Mucosa of gallbladder (tissue), 1 donor: ENCODE measurements at places on chromosomes 11 and 22.

- no peak for DNase-seq
These were observed 328.8 kb downstream of the MIAT start for GRCh38 chr22:26985931-26986782.

- no peak for DNase-seq
These were observed 14.1 kb downstream of the VWCE start for GRCh38 chr11:61280883-61281580.

GRCh38 chr22:49779211-49779610 lies 48.5 kb downstream of the BRD1 start:
- DNase-seq: no peak

DNA sequence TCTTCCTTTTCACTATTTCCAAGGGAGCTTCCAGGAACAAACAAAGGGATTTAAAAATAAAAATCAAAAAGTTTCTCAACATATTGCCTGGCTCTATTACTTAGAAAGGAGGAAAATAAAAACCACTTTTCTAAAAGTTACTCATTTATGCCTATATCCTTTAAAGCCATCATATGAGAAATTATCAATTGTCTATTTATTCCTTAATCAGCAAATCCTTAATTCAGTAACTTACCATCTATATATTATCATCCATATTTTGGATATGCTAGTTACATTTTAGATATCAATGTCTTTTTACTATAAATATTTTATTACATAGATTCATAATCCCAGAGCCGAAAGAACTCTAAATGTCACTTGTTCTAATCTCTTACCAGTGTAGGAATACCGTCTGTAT lies 481.5 kb upstream of the ANO5 start:
- DNase-seq: no peak

GRCh38 chr11:134479206-134480135 lies 67.4 kb upstream of the B3GAT1 start:
- no peak for DNase-seq

- DNase-seq: no peak
These were observed 1.5 kb downstream of the EMID1 start for GRCh38 chr22:29207243-29207550.

- DNase-seq: no peak
These were observed 75.0 kb upstream of the FGF3 start for GRCh38 chr11:69894181-69894611.

- no peak for DNase-seq
These were observed 13.8 kb downstream of the EHF start for GRCh38 chr11:34634694-34635062.

- no peak for DNase-seq
These were observed 874 bp upstream of the PLAAT4 start for GRCh38 chr11:63535734-63536133.

DNA sequence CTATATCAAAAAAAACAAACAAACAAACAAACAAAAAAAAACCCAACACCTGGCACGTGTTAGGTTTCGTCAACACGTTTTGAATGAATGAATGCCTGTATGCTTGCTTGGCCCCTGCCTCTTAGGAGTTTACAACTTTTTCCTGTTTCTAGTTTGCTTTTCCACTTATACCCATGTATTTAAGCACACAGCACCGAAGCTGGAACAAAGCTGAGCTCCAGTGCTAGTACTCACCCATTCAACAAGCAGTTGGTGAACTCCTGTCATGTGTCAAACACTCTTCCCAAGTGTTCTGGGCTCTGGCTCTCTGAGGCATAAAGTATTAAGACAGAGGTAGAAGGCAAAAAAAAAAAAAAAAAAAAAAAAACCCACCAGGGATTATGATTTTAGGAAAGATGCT lies 599.3 kb downstream of the BUD13 start:
- no peak for DNase-seq

GRCh38 chr11:105148241-105148640 lies 8.7 kb upstream of the CARD18 start:
- no peak for DNase-seq

GRCh38 chr22:23533328-23533762 lies 46.7 kb downstream of the IGLL1 start:
- no peak for DNase-seq

GRCh38 chr11:82843057-82843795 lies 57.0 kb downstream of the PRCP start:
- no peak for DNase-seq

DNA sequence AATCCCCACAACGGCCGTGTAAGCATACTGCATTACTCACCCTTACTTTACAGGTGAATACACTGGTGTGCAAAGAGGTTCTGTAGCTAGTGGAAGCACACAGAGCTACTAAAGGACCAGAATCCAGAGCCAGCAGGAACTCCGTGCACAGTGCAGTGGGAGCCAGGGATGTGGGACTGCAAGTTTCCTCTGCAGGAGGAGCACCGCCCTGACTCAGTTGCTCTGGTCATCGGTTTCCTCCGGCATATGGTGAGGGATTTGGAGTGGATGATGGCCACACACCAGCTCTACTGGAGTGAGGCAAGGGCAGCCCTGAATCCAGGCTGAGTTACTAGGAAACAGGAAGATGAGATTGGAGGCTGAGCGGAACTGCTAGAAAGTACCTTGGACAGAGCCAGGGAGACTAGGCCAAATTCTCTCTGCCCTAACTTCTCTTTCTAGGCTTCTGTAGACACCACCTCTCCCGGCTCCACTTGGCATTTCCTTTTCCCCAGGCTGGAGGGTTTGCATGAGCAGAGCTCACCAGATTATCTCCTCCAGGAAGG lies 18.2 kb upstream of the C22orf42 start:
- DNase-seq: no peak

GRCh38 chr11:108483163-108483562 lies 15.0 kb downstream of the POGLUT3 start:
- no peak for DNase-seq

DNA sequence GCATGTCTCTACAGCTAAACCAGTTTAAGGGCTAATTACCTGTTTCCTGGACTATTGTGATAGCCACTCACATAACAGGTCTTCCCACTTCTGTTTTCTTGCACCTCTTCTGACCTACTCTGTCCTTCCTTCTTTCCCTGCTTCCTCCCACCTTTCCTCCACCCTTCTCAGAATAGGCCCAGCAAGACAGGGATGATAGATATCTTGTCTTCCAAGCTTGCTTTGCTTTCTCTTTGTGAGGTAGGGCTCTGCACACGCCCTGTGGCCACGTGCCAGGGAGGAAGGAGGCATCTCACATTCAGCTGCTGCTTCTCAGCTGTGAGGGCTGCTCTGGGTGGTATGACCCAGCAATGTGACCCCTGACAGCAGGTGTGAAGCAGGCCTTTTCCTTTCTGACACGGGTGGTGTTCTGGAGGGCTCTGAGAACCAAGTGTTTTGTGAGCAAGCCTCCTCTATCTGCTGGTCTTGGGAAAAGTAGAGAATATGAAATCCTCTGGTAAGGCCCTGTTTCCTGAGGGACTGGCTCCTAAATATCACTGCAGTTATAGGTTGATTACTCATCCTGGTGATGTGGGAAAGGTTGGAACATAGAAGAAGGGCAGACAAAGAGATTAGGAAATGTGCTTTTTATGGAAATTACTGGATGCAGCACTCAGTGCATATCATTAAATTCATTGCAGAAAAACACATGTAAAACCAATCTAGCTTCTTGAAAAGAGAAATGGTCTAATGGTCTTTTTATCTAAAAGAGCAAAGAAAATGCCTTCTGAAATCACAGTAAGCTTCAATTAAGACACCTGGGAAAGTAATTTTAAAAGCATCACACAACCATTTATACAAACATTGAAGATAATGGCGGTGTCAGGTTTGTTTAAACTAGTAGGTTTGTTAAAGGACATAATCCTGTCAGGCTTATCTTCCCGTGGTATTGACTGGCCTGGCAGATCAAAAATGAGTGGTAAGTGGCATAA lies 8.5 kb downstream of the AMOTL1 start:
- DNase-seq: no peak
